Left renal pelvis (tissue), 4 donors: ENCODE measurements at places on chromosomes 3 and 15. TPM values are rescaled to one million over a fixed set of nuclear protein-coding genes. Genes with fewer than 3 reads are reported as not detected.

Gene HYAL1
- polyA plus RNA-seq = 5.6 TPM

Gene PPARG
- 51.6 TPM for polyA plus RNA-seq

Gene DAPK2
- 8.1 TPM for polyA plus RNA-seq

Gene B3GNT5
- polyA plus RNA-seq = 25.4 TPM

Gene RAP2B
- polyA plus RNA-seq = 9.0 TPM

Gene PRR20G
- not detected for polyA plus RNA-seq

Gene HIGD2B
- not detected for polyA plus RNA-seq

Gene EXD1
- polyA plus RNA-seq = not detected

Gene WDR93
- polyA plus RNA-seq = 0.38 TPM

Gene SLC12A1
- 8.3 TPM for polyA plus RNA-seq

Gene SMCO1
- not detected for polyA plus RNA-seq

Gene SHF
- 17.0 TPM for polyA plus RNA-seq

Gene GTF2A2
- polyA plus RNA-seq = 138 TPM

Gene FETUB
- polyA plus RNA-seq = 0.23 TPM

Gene ZNF662
- 37.7 TPM for polyA plus RNA-seq

Gene PLSCR4
- 26.1 TPM for polyA plus RNA-seq

Gene SLC24A5
- 1.1 TPM for polyA plus RNA-seq

Gene SNRK
- 50.2 TPM for polyA plus RNA-seq

Gene SUCLG2
- polyA plus RNA-seq = 82.7 TPM

Gene GOLGA6L10
- polyA plus RNA-seq = 4.6 TPM

Gene GABRA5
- polyA plus RNA-seq = 0.27 TPM
